HT-29 (cell line): ENCODE measurements at places on chromosomes 7 and 10. TPM values are rescaled to one million over a fixed set of nuclear protein-coding genes. Genes with fewer than 3 reads are reported as not detected.

The CFAP58 gene
- 0.03 TPM in 1 of 2 replicates, not detected in the other for total RNA-seq

The MMRN2 gene
- total RNA-seq: 23.4 and 26.6 TPM in 2 replicates

The CAV1 gene
- total RNA-seq: 4.1 and 4.5 TPM in 2 replicates

DNA sequence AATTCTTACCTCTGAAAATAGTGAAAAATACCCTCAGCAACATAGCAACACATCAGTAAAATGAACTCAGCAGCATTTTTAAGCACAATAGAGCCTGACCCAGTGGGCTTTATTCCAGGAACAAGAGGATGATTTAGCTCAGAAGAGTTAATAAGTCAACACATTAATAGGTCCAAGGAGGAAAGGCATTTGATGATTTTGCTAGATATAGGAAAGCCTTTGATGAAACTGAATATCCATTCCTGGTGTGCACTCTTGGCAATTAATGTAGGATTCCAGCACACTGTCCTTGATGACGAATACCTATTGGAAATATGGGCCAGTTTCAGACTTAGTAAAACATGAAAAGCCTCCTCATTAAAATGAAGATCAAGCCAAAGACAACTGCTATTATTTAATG, 42.5 kb downstream of the RASGEF1A start:
- peak; percentile 7 for DNase-seq
